ENCODE measurements at places on chromosomes 2 and 18.

DNA sequence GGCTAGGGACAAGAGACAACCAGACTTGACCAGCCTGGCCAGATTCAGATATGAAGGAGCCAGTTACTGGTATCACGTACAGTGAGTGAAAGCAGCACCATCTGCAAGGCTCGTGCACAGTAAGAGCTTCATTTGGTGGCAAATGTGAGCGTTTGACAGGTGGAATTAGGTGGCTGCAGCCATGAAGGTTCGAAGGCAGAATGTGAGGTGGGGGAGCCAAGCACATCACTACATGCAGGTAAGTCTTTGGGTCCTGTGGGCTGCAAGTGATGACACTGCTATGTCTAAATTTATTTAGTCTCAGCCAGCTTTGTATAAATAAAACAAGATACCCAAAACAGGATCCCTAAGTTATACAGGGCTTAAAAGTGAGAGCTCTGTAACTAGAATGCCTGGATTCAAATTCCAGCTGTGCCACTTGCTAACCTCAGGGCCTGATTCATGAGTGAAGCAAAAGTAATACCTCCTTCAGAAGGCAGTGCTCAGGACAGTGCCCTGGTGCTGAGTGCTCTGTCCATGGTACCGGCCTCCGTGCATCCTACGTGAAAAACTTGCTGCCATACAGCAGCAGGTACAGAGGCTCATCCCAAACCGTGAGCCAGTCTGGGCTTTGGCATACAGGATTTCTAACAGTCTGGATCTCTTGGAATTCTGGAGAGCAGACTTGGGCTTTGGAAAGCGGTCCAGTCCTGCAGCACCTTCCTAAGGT, 18.6 kb downstream of the DDX18 start:
- DNase-seq: no peak

GRCh38 chr2:158685646-158686045, 109.5 kb upstream of the DAPL1 start:
- DNase-seq: no peak

DNA sequence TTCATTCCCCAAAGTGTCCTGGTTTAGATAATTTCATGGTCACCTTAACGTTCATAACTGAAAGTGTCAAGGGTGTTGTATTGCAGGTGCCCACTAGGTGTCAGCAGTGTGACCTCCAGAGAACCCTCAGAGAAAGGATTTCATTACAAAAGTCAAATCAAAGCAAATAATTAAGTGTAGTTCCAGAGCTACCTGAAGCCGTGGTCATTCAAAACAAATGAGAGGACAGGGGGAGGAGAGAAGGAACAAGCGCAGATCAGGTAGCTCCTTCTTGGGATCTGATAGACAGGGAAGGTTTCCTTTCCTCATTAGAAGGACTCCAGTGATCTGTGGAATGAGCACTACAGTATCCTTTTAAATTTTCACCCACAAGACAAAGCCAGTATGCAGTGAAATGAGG, at the start of gene SLC9A4:
Gene SLC9A4 (plus strand): TSS at position 207 of the 400 bp plus-strand sequence. CDS start 534 bp downstream, outside the sequence.
- peak; percentile 12 for DNase-seq

- peak; percentile 83 for DNase-seq
Measured at GRCh38 chr18:68840554-68841263, 42.8 kb downstream of the CCDC102B start.

DNA sequence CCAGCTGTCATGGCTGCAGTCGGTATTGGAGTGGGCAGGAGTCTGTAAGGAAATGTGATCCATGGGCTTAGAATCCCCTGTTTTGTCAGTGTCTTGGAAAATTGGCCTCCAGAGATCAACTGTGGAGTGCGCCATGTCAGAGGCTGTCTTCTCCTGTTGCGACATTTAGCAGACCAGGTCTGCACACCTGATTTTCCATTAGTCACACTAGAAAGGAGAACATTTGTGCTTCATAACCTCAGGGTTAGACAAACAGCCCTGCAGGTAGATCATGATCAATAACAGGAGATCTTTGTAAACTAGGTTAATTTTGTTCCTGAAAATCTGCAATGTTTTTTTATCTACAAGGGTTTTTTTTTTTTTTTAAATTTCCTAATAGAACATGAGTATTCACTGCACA, 28.0 kb downstream of the LDLRAD4 start:
- DNase-seq: no peak

DNA sequence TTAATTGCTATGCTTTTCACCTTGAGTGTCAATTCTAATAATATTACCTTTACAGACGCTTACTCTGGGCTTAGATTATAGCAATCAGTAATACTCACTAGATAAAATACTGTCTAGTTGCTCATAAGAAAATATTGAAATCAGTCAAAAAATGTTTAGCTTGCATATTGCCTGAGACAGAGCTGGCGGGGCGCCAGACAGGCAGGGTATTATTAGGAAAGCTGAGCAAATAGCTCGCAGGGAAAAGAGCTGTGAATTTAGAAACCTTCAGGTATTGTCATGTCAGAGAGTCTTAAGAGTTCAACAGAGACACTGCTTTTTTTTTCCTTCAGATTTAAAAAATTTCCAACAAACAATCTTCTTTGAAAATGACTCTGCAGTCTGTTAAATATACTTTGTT, 118.4 kb downstream of the MEIS1 start:
- DNase-seq: no peak

GRCh38 chr2:157809212-157809611, 66.9 kb downstream of the ACVR1 start:
- DNase-seq: no peak

DNA sequence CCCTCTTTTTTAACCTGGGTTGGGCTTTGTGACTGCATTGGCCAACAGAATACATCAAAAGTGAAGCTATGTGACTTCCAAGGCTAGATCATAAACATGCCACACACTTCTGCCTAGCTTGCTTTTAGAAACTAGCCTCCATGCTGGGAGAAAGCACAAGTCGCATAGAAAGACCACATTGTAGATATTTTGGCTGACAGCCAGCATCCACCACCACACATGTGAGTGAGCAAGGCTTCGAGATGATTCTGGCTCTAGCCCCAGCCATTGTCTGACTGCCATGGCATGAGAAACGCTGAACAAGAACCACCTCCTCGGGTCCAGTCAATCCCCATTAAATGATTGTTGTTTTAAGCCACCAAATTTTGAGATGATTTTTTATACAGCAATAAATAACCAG, 66.8 kb upstream of the STPG4 start:
- DNase-seq: peak; percentile 41

DNA sequence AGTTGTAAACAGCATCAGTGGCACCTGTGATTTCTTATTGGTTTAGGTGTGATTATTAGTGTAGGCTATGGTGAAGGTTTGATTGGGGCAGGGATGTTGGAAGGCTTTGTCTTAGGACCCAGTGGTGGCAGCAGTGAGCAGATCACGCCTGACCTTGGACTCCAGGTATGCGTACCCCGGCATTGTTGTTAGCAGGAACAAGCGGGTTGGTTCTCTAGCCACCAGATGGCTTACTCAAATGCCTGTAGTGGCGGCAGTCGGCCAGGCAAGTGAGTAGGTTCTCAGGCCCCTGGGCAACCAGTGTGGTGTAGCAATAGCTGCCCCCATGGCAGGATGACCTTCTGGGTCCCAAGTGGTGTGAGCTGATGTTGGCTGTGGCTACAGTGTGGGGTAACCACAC, 558.3 kb downstream of the KCNJ3 start:
- DNase-seq: no peak

DNA sequence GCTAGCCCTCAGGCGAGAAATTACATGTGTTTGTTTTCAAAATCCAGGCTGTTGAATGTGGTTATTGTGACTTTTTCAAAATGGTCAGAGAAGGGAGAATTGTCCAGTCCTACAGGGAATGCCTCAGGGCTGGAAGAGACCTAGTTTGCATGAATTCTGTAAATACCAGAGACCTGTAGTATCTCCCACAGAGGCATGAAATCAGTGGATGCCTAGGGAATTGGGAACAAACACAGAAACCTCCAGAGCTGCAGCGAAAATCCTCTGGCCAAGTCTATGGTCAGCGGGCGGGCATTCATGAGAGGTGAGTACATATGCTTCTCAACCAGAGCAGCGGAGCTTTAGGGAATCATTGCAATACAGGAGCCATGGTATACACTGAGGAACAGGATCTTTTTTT, 1596.5 kb upstream of the NXPH2 start:
- DNase-seq: no peak

- DNase-seq: no peak
Measured at GRCh38 chr18:32057624-32058165, 34.0 kb upstream of the RNF138 start.

DNA sequence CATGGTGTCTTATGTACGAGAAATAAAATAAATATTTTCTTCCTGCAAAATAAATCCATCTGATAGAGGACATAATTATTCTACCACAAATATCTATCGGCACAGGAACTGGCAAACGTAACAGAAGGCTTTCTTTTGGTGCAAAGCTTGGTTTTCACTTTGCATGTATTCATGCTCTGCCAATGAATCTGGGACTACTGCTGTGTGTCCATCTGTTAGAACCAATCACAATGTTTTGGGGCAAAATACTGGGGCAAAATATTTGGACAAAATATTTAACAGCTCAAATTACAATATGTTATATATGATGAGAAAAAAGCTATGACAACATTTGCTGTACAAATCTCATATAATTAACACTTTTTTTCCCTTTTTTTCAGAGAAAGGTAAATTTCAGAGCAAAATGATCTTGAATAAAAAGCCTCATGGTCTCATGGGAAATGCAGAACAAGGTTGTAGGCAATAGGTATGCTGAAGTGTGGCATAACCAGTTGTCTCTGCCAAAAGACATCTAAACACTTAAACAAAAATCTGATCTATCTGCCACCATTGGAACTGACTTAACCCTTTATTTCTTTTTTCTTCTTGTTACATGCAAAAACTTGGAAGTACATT, 923.2 kb downstream of the CPS1 start:
- DNase-seq: no peak

GRCh38 chr2:6755456-6755855, 110.3 kb downstream of the CMPK2 start:
- DNase-seq: no peak

DNA sequence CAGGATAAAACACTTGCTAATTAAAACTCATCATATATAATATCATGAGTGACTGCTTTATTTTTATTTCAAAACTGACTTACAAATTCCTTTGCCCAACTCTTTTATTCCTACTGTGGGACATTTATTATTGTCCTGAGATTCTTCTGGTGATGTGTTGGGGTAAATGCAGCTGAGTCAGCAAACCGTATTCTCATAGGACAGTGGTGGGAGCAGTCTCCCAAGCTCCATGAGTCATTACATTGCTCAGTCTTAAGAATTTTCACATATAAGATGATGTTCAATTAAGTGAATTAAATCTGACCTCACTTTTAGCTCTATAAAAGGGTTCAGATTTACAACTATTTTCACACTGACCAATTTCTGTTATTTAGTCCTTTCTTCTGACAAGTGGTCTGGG, 1530.7 kb downstream of the LRP1B start:
- DNase-seq: no peak

DNA sequence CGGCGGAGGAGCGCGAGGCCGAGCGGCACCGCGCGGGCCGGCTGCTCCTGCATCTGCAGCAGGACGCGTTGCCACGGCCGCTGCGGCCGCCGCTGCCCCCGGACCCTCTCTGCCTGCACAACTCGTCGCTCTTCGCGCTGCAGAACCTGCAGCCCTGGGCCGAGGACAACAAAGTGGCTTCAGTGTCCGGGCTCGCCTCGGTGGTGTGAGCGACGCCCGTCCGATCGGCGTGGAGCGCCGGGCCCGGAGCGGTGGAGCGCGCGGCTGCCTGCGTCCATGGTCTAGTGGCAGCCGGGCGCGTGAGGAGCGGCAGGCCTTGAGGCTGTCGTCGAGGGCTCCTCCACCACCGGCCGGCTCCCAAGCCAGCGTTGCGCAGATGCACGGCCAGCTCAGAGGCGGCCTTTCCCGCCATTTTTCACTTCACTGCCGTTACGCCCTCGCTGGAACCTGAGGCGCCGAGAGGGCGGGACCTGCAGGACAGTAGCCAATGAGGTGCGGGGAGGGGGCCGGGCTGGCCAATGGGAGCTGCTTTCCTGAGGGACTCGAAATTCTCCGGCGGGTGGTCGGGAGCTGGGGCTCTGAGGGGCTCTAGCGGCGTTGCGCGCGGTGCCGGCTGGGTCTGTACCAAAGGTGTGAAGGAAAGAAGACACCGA, 1.9 kb downstream of the TLX2 start:
- no peak for DNase-seq

- no peak for DNase-seq
Measured at GRCh38 chr2:101185656-101186055, 34.5 kb upstream of the TBC1D8 start.

GRCh38 chr2:102483086-102483485, 10.1 kb downstream of the SLC9A4 start:
- DNase-seq: no peak

- no peak for DNase-seq
Measured at GRCh38 chr2:54968561-54969218, 81.6 kb downstream of the RTN4 start.

- no peak for DNase-seq
Measured at GRCh38 chr18:68922392-68922791, 124.5 kb downstream of the CCDC102B start.

GRCh38 chr2:239322416-239323086, 78.3 kb downstream of the HDAC4 start:
- no peak for DNase-seq

GRCh38 chr18:65411061-65411460, 339.8 kb upstream of the CDH7 start:
- DNase-seq: no peak

Data from glomerular endothelial cell (primary cell).